ENCODE measurements at places on chromosomes 16 and 17.

GRCh38 chr17:66726846-66727245 lies 108.1 kb upstream of the CACNG5 start:
- DNase-seq, result no peak

DNA sequence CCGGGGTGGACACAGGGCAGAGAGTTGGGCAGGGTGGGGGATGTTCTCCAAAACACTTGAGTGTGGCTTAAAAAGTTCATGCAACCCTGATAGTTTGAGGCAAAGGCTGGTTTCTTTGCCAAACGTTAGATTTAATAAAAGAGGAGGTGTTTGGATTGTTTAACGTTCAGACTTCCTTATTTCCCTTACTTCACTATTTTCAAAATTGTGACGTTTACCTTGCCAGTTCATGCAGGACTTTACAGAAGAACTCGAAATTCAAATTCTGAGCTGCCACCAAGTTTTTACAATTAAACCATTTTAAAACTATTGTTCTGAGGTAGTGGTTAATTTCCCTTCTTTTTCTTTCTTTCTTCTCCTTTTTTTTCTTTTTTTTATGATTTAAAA lies 5.5 kb downstream of the SEC14L1 start:
- no peak for DNase-seq

GRCh38 chr17:38728290-38728831 lies 1.8 kb upstream of the CISD3 start:
- no peak for DNase-seq

DNA sequence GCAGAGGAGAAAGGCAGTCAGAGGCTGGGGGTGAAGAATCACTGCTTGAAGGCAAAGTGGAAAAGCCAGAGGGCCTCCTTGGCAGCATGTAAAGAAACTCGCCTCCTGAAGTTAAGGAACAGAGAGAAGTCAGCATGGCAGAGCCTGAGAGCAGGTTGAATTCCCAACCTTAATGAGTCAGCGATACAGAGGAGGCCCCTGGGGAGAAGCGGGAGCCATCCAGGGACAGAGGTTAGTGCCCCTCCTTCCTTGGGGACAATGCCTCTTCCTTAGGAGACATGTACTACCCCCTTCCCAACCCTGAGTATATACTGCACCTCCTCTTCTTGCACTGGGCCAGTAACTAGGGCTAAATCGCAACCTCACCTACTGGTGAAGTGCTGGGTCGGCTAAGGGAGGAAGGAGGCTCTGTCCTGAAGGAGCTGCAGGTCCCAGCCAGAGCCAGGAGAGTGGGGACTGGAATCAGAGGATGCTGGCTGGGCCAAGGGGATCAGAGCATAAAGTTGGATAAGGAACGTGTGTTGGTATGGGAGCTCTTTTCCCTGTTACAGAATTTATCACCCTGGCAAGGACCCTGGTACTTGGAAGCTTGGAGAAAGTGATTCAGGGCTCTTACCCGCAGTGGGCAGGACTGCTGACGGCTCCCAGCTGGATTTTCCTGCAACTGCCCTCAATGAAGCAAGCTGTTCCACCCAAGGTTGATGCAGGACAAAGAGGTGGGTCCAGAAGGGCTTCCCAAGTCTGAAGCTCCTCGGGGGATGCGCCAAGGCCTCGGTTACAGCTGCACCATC lies 5.4 kb upstream of the AANAT start:
- DNase-seq, result no peak

DNA sequence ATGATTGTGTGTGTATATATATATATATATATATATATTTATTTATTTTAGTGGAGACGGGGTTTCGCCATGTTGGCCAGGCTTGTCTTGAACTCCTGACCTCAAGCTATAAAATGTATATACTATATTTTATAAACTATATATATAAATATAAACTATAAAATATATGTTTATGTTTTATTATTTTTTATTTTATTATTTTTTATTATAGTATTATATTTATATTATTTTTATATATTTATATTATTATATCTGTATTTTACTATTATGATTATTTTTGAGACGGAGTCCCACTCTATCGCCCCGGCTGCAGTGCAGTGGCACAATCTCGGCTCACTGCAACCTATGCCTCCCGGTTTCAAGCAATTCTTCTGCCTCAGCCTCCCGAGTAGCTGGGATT lies 10.5 kb upstream of the PHOSPHO1 start:
- DNase-seq, result no peak

DNA sequence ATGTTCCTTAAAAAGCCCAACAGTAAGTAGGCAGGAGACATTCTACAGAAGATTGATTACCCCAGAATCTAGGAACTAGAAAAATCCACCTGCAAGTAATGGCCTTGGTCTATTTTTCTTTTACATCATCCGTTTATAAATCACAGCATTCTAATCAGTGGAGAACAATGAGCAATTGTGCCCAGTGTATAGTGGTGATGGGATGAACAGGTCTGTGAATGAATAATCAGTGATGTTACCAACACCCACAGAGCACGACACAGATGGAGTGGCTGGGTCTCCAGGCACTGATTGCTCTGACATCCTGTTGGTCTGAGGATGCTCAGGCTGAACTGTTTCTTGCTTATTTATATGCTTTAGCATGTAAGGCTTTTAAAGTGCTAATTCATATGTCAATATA lies 1251.2 kb upstream of the CDH8 start:
- DNase-seq, result no peak

- no peak for DNase-seq
Measured at GRCh38 chr16:23384878-23385277, 68.1 kb downstream of the COG7 start.

DNA sequence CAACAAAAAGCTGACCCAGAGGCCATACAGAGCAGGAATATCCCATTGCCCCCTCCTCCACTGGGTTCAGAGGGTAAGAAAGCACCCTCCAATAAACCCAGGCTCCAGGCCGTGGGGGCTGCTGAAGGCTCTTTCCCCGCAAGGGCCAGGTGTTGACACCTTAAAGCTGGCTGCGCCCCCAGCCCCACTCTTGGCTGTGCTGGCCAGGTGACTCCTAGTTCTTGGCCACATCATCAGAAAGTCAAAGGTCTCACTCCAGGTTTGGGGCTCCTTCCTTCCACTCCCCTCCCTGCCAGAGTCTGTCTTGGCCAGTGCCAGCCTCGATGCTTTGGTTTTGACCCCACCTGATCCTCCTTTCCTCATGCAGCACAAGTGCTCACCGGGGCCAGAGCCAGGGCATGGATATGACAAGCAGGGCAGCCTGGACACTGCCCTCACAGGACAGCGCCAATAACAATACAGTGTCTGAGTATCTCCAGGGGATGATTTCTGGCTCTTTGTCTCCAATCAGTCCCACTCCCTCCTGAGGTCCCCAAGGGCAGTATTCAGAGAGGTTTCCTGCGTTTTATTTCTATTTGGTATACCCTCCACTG lies 8.2 kb downstream of the SLC46A1 start:
- no peak for DNase-seq

- DNase-seq, result peak; percentile 66
Measured at GRCh38 chr17:18039535-18040260, 490 bp downstream of the GID4 start.

GRCh38 chr17:68328676-68329075 lies 37.4 kb downstream of the ARSG start:
- no peak for DNase-seq

DNA sequence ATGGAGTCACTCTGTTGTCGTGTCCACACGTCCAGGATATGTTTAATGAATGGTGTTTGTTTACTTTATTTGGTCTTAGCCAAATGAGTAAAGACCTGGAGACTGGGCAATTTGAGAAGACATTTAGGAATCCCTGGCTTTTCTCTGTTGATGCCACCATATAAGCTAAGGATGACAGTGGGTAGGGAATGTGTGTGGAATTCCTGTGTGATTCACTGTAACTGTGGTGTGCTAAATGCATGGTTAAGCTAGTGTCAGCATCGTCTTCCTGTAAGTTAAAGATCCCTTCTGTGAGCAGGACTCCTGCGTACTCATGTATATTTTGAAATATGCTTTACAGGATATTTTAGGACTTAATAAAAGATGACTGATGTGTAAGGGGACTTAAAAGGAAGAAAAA lies 26.4 kb downstream of the GOSR1 start:
- DNase-seq, result no peak

DNA sequence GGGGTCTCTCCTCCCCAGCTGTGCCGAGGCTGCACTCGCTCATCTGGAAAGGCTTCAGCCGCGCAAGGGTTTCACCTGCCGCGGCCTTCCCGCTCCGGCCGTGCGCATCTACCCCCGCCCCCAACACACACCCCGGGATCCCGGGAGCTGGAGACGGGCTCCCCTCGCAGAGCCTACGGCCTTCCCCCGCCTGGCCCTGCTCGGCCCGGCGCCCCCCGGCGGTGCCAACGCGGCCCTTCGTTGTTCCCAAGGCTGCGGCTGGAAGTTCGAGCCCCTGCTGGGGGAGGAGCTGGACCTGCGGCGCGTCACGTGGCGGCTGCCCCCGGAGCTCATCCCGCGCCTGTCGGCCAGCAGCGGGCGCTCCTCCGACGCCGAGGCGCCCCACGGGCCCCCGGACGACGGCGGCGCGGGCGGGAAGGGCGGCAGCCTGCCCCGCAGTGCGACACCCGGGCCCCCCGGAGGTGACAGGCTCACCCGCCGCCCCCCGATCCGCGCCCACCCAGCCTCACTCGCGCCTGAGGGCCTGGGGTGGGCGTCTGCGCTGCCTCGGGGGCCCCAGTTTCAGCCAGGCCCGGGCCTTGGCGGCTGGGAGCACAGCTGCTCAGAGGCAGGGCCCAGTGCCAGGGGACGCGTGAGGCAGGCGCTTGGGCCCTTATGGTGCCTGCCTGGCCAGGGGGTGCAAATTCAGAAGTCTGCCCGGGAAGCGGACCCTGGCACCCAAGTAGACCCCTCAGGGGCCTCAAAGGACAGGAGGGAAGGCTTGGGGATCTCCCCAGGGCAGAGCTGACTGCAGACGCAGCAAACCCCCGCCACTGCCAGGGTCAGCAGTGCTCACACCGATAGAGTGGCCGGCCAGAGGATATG lies 11.2 kb downstream of the GALK1 start:
- peak; percentile 85 for DNase-seq

- no peak for DNase-seq
Measured at GRCh38 chr16:63745456-63745855, 1376.4 kb downstream of the CDH11 start.

GRCh38 chr17:77404812-77405581 lies 264.2 kb downstream of the SEC14L1 start:
- peak; percentile 77 for DNase-seq

GRCh38 chr16:782258-782657 lies 5.9 kb downstream of the RPUSD1 start:
- no peak for DNase-seq

DNA sequence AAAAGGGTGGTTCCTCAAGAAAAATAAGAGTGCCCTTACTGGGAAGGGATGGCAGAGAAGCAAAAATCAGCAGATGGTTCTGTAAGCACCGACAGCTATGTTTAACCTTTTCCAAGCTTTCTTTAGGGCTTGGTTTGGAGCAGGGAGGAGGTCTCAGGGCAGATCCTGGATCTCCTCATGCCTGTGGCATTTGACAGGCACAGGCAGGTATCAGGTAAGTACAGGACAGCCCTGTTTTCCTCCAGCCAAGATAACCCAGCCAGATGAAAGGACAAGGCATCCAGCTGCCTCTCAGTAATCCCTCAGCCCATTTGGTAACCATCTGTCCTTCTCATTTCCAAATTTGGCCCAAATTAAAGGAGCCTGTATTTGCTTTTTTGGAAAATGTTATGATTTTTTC lies 141.5 kb downstream of the TOX3 start:
- no peak for DNase-seq

DNA sequence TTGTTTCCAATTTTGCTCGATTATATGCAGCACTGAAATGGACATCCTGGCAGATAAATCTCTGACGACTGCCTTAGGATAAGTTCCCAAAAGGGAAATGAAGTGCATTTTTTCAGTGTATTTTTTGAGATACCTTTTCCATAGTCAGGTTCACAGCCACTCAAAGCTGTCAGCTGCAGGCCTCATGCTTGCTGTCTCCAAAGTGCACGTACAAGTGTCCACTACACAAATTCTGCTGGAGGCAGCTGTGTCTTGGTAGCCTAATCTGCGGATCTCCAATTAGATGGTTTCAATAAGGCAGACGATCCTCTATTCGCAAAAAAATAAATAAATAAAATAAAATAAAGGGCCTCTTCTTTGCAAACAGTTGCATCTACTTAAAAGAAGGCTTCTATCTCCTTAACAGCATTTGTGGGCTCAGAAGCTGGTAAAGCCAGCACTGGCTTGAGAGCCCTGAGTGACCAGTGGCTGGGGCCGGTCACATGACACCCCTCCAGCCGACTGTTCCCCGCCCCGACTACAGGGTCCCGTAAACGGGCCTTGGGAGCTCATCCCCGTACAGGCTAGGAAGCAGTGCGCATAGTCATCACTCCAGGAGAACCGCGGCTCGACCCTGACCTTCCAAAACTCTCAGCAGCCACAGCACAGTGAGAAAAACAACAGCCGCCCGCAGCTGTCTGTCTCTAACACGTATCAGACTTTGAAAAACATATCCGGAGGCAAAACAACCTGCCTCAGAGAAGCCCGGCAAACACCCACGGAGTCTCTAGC lies 18.8 kb downstream of the RPH3AL start:
- no peak for DNase-seq

GRCh38 chr16:87406495-87407088 lies 14.5 kb downstream of the MAP1LC3B start:
- DNase-seq, result no peak

- peak; percentile 54 for DNase-seq
Measured at GRCh38 chr17:48024149-48025039, 13.2 kb downstream of the COPZ2 start.

DNA sequence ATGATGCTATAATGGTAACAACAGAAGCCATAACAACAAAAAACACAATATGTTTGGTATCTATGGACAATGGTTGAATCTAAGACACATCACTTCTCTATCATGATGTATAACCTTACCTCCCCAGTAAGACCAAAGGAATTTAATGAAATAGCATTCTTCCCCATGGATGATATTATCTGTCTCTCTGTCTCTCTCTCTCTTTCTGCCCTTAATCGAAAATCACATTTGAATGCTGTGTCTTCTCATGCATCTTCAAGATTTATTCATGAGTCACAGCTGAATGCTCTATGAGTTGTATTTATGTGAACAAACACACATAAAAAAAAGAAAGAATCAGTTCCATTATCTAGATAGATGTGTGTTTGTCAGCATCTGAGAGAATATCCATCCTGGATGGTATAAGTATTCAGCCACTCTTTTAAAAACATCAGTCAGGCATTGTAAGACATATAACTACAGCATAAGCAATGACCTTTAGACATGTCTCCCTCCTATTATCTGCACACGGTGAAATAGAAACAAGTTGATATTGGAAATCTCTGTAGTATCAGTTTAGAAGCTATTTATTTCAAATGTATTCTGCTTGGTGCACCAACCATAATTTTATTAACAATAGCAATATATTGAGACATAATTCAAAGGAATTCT lies 433.3 kb downstream of the TOX3 start:
- no peak for DNase-seq

GRCh38 chr17:71237903-71238538 lies 882.8 kb upstream of the SOX9 start:
- no peak for DNase-seq

DNA sequence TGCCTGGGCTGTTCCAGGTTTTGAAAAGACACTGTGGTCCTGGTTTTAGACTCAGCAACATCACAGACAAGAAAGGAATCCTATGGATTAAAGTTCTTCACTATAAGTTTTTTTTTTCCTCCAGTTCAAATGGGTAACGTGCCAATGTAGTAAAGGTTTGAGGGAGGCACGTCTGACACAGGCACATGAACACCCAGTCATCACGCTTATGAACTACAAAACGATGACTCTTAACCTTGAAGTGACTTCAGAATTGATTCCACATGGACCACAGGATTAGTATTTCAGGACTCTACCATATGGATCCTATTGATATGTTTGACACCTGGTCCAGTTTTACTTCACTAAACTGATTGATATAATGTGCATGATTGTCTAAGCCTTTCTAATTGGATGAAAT lies 2.3 kb downstream of the PRMT7 start:
- DNase-seq, result no peak
